ENCODE measurements at places on chromosomes 2 and 18.

GRCh38 chr2:196105951-196106350 lies 37.3 kb upstream of the DNAH7 start:
- no peak for DNase-seq

GRCh38 chr18:69217196-69218000 lies 183.3 kb upstream of the DOK6 start:
- no peak for DNase-seq

- DNase-seq: no peak
Measured at GRCh38 chr2:141711627-141712026, 419.2 kb downstream of the LRP1B start.

GRCh38 chr2:175154661-175155082 lies 13.3 kb downstream of the ATF2 start:
- DNase-seq: no peak

GRCh38 chr2:208256192-208256782 lies 1.4 kb upstream of the IDH1 start:
- no peak for DNase-seq

- peak; percentile 97 for DNase-seq
Measured at GRCh38 chr2:97995734-97996624, at the start of gene TMEM131. TMEM131 (minus strand) TSS chr2:97995948; CDS start chr2:97995662, 286 bp downstream.

DNA sequence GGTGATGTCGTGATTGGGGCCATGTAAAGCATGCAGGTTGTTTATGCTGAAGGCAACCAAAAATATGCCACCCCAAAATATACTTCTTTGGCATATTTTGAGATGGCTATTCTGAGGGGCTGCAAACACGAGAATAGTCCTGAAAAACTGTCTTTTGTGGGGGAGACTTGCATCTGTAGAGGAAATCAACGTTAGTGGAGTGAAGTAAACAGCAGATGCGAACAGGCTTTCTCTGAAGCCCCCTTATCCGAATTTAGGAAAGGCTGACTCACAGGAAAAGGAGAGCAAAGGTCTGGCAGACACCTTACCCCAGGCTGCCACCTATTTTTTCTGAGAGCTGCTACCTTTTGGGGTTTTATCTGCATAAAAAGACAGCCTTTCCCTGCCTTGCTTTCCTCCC lies 44.6 kb upstream of the MSH6 start:
- DNase-seq: no peak

- no peak for DNase-seq
Measured at GRCh38 chr2:186891185-186891621, 42.2 kb upstream of the ZSWIM2 start.
